ENCODE measurements at places on chromosomes 3 and 15.

DNA sequence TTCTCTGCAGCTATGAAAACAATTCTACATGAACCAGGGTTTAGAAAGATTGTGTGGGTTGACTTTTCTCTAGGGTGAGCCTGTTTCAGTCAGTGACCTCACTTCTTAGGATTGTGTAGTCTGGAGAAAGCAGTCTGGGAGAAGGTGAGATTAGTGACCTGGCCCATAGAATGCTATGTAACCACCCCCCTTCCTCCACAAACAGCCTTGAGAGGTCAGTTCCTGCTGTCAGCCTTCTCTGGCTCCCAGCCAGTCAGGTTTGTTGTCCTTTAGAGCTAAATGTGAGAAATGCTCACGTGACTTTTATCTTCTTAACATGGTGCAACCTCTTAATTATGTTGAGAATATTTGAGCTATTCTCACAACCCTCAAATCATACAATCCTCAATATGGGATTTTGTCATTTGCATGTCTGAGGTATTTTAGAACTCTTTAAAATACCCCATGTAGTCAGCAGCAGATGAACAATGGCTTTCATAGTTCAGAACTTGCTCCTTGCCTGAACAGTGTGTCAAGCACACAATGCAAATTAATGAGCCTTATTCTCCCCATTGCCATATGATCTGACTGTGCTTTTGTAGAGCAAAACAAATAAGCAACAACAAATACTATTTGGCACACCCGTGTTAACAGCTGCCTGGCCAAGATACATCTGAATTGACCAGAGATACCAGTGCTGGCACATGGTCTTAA, 311.6 kb downstream of the CNTN6 start:
- DNase-seq: no peak

- no peak for DNase-seq
Measured at GRCh38 chr15:63905131-63905530, 71.4 kb upstream of the HERC1 start.

GRCh38 chr3:87191175-87191574, 35.9 kb upstream of the CHMP2B start:
- no peak for DNase-seq

GRCh38 chr3:133442518-133442917, 42.7 kb downstream of the BFSP2 start:
- DNase-seq: no peak

- no peak for DNase-seq
Measured at GRCh38 chr15:29800491-29801366, 21.5 kb downstream of the TJP1 start.

GRCh38 chr3:31790193-31791089, 190.6 kb downstream of the OSBPL10 start:
- DNase-seq: no peak

GRCh38 chr3:103644450-103644849, 1209.6 kb downstream of the ZPLD1 start:
- DNase-seq: no peak

DNA sequence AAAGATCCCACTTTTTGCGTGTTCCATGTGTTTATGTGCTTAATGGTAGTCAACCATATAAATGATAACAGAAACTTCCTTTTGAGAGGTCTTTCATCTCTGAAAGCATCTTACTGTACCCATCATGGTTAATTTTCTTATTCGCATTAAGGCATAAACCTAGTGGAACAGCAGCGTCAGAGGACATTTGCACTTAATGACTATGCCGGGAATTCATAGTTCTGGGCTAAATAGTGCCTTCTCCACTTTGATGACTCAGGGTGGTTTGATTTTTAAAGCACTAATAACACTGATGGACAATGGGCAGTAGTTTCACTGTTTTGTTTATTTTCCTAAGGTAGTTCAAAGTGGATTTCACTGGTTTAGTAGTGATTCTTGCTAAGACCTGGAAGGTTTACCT, 455.3 kb downstream of the DIPK2A start:
- DNase-seq: no peak

DNA sequence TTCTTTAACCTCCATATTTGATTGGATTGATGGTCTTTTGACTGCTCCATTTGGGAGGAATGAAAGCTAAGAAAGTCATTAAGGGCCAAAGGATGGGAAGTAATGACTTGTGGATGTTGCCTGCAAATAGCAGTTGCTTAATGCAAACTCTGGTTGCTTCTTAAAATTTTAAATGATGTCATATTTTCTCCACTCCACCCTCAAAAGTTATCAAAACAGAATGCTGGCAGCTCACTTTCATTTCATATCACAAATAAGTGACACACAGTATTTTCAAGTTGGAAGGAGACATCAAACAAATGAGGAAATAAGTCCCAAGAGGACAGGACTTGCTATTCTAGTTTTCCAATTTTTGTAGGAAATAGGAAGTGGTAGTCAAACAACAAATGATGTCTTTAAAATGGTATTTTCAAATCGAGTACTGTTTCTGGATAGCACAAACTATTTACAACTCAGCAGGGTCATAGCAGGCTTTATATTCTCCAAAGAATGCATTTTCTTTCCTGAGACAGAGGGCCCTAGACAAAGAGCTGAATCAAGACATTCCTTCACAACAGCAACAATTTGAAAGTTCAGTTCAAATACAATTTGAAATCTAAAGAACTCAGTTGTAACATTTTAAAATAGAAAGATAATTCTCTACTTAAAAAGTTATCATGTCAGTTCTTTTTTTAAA, 165.1 kb upstream of the UBE2E1 start:
- DNase-seq: no peak

DNA sequence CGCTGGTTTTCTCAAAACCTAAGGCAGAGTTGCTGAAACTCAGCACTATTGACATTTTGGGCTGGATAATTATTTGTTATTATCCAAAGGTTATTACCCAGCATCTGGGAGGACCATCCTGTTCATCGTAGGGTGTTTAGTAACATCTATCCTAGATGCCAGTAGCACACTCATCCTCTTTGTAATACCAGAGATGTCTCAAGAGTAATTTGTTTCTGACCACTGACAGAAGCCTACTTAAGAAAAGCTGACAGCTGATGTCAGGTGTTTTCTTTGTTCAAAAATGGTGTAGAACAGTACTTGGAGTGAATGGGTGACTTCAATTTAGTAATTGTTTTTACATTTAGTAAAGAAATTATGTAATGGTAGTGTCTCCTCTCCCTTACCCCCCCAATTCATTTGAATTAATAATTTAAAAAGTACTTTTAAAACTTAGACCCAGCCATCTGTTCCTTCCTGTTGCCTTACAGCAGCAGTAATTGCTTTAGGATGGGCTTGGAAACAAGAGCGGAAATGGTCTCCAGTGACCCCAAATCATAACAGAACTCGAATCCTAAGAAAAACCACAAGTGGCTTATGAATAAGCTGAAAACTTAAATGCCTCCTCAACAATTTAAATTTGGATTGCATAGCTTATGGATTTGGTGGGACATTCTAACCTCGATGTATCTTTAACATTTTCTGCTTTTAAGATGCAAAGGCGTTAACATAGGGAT, 105.4 kb downstream of the PTPRG start:
- DNase-seq: no peak

DNA sequence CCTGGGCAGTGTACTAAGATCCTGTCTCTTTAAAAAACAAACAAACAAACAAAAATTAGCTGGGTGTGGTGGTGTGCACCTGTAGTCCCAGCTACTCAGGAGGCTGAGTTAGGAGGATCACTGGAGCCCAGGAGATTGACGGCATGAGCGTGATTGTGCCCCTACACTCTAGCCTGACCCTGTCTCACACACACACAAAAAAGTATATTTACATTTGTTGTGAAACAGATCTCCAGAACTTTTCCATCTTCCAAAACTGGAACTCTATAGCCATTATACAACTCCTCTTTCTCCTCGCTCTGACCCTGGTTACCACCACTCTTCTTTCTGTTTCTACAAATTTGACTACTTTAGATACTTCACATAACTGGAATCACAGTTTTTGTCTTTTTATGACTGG, 56.0 kb upstream of the CCNB2 start:
- no peak for DNase-seq

GRCh38 chr3:63015614-63016309, 140.5 kb upstream of the CADPS start:
- DNase-seq: no peak

DNA sequence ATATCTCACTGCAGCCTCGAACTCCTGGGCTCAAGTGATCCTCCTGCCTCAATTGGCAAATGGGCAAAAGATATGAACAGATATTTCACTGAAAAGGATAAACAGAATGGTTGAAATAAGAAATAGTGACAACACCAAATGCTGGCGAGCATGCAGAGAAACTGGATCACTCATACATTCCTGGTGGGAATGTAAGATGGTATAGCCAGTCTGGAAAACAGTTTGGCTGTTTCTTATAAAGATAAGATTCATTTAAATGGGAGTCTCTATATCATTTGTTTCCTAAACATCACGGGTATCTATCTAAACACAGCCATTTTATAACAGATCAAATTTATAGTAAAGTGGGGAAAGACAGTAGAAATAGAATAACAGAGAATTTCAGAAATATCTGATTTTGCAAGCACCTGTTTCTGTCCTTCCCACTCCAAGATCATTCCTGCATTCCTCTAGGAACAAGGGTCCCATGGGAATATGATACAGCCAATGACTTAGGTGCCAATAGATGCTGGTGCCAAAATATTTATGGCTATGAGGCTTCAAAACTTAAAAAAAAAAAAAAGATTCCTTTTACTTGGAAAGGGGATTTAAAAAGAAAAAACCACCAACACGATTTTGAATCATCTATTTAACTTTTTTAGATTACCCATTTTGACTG, 9.9 kb upstream of the TFDP2 start:
- DNase-seq: no peak

GRCh38 chr15:49063402-49064280, 17.4 kb upstream of the SECISBP2L start:
- no peak for DNase-seq

- no peak for DNase-seq
Measured at GRCh38 chr3:171936191-171936841, 93.2 kb downstream of the TMEM212 start.

- DNase-seq: no peak
Measured at GRCh38 chr3:190579514-190580137, 65.7 kb downstream of the IL1RAP start.

DNA sequence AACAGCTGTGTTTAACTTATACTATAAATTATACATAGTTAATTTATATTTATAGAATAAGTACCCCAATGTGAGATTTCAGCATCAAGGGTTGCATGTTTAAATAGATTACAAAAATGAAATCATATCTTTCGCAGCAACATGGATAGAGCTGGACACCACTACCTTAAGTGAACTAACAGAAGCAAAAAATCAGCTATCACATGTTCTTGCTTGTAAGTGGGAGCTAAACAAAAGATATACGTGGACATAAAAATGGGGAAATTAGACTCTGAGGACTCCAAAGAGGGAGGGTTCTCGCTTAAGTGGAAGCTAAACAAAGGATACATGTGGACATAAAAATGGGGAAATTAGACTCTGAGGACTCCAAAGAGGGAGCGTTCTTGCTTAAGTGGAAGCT, 626.5 kb upstream of the DPPA4 start:
- DNase-seq: no peak

DNA sequence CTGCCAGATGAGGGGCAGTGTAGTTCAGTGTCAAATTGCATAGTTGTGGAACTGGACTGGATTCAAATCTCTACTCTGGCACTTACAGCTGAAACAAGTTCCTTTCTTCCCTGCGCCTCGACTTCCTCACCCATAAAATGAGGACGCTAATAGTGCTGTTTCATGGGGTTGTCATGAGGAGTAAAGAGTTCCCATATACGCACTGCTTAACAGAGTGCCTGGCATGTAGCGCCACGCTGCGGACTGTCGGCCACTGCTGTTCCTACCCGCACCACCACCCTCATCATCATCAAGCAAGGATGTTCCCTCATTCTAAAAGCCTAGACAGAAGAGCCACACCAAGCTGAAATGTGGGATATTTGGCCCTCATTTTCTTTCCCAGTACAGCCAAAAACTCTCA, 91.9 kb downstream of the CHDH start:
- no peak for DNase-seq

DNA sequence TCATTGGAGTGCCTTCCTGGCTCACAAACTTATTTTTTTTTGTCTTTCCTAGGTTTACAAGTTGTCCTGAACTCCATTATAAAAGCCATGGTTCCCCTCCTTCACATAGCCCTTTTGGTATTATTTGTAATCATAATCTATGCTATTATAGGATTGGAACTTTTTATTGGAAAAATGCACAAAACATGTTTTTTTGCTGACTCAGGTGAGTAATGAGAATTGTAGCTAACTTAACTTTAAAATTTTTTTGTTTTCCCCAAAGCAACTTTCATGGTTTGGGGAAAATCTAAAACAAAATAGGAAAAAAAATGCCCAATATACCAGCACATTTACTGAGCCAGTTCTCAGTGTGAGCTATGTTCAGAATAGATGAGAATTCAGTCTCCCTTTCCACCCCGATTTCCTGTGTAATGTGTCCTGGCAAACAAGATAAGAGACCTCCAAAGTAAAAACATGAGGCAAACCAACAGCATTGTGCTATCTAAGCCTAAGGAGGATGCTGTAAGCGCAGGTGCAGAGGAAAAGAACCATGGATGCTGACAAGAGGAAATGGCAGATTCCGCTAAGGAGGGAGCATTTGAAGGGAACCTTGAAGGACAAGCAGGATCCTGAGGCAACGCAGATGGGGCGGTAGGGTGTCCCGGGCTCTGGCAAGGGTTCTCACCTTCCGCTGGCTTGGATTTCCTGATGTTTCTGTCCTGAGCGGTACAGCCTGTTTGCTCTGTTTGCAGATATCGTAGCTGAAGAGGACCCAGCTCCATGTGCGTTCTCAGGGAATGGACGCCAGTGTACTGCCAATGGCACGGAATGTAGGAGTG, 171.4 kb downstream of the CACNA1D start:
- DNase-seq: no peak

- no peak for DNase-seq
Measured at GRCh38 chr3:8518138-8518537, 16.5 kb downstream of the LMCD1 start.

DNA sequence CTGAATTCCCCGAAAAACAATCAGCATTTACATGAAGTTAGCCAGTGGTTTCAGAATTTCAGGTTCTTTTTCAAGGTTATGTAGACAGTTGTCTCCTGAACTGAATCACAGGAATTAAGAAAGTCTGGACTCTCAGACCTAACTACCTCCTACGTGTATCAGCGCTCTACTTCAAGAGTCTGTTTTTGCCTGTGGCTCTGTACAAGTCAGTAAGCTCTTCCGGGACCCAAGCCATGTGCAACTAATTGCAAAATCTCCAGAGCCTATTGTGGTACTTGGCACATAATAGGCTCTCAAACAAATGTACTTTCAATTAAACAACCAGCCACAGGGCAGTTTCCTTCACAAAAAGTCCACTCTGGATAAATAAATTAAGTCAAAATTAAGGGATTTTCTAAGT, 414.2 kb downstream of the PDCD6IP start:
- no peak for DNase-seq

- no peak for DNase-seq
Measured at GRCh38 chr3:131561511-131561910, 58.7 kb upstream of the MRPL3 start.

DNA sequence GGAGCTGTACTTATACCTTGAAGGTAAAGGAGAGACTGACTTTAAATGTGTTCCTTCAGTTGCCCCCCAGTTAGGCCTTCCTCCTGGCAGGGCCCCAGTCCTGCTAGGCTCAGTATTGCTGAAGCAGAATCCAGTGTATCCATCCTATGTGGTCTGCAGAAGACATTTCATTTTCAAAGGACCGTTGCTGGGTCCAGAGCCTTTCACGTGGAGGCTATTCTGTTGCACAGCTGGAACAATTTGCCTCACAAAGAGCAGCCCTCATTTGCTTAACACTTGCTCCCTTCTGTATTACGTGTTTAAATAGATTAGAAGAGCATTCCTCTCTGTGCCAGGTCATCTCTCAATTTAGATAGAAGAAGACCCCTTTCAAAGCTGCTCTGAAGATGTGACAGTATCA, 78.9 kb upstream of the CFAP20DC start:
- DNase-seq: no peak

GRCh38 chr3:158700559-158700958, 28.1 kb upstream of the LXN start:
- DNase-seq: no peak
